ENCODE measurements at places on chromosomes 4 and X.

DNA sequence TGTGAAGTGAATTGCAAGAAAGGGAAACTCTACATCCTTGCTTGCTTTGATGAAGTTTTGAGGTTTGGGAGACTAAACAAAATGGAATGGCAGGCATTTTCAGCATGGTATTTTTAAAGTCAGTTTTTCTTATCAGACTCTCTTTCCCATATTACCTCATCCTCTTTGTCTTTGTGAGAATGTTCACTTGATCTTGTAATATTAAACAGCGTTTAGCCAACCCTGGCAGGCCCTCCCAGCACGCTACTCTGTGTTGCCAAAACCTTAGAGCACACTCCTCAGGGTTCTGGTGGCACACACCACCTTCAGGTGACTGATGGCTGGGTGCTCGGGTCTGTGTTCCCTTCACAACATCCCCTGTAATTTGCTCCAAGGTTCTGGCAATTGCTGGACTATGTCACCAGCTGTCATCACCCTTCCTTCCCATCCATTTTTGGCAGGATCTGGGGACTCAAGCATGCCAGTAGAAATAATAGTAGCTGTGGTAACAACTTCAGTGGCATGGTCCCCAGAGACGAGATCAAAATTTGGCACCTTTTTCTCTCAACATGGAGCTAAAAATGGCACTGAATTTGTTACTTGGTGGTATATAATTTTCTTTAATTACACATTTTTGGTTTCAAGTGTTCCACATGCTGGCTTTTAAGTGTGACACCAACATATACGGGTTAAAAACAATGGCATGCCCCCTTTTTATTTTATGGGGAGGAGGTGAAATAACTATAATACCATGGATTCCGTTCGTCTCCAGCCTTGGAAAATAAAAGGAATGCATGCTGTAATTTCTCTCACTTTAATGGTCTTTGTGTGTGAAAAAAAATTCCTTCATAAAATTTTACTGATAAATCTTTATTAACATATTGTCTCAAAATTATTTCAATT, 273.1 kb downstream of the DCTD start:
- no peak for DNase-seq

DNA sequence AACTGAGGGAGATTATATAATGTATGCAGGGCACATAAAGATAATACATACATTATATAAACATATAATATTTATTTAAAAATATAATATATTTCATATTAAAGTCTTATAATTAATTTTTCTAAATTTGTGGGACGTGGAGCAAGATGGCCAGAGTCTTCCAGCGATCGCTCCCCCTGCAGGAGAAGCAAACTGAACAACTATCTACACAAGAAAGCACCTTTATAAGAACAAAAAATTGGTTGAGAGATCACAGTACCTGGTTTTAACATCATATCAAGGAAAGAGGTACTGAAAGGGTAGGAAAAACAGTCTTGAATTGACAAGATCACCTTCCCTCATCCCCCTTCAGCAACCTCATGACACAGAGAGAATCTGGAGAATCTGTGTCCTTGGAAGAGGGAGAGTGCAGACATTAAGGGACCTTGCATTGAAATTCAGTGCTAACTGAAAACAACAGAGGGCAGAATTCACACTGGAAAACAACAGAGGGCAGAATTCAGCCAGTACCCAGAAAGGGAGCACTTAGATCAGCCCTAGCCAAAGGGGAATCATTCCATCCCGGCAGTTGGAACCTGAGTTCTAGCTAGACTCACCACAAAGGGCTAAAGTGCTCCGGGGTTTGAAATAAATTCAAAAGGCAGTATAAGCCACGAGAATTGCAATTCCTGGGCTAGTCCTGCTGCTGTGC, 262.5 kb upstream of the NDST3 start:
- no peak for DNase-seq

DNA sequence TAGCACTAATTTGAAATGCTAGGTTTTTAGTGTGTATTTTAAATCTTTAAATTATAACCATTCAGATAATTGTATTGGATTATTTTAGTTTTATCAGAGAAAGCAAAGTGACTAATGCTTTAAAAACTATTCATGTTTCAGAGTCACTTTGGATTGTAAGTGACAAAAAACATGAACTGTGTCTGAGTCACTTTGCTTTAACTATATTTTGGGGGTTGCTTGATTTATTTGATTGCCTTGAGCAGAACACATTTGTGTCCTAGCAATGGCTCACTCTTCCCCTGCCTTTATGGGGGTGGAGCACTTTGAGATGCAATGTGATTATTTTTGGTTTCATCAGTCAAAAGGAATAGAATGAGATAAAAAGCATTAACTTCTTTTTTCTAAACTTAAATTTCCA, 188.4 kb upstream of the ARX start:
- no peak for DNase-seq

DNA sequence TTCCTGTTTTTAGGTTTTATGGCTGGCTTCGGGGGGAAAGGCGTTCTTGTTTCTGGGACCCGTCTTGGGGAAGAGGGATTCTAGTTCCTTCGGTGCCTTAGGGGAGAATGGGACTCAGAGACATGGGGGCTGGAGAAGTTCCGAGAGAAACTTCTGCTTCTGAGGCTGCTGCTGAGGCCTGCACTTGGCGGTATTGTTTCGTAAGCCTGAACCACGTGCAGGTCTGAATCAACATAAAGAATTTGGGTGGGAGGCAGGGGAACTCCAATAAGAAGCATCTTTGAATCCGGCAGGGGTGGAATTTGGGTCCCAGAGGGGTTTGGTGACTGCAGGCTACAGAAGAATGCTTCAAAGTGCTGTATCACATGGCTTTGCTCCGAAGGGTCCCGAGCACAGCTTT, 15.1 kb downstream of the XG start:
- DNase-seq: no peak

DNA sequence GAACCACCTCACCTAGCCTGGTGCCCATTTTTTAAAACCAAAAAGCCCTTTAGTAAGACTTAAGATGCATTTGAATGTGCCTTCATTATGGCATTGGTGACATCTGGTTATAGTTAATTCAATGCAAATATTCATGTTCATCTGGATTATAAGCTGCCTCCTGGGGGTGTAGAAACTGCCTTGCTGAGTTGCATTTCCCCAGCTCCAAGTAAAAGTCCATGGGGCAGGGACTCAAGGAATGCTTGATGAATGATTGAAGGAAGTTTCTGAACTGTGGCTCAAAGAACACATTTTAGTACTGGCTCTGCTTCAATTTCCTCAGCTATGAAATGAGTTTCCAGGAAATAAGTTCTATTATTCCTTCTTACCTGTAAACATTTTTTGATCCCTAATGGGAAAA, 18.5 kb upstream of the RBM47 start:
- no peak for DNase-seq

GRCh38 chr4:54276641-54277430, 47.7 kb downstream of the PDGFRA start:
- DNase-seq: no peak

GRCh38 chrX:12956704-12957534, 18.0 kb upstream of the TMSB4X start:
- no peak for DNase-seq

DNA sequence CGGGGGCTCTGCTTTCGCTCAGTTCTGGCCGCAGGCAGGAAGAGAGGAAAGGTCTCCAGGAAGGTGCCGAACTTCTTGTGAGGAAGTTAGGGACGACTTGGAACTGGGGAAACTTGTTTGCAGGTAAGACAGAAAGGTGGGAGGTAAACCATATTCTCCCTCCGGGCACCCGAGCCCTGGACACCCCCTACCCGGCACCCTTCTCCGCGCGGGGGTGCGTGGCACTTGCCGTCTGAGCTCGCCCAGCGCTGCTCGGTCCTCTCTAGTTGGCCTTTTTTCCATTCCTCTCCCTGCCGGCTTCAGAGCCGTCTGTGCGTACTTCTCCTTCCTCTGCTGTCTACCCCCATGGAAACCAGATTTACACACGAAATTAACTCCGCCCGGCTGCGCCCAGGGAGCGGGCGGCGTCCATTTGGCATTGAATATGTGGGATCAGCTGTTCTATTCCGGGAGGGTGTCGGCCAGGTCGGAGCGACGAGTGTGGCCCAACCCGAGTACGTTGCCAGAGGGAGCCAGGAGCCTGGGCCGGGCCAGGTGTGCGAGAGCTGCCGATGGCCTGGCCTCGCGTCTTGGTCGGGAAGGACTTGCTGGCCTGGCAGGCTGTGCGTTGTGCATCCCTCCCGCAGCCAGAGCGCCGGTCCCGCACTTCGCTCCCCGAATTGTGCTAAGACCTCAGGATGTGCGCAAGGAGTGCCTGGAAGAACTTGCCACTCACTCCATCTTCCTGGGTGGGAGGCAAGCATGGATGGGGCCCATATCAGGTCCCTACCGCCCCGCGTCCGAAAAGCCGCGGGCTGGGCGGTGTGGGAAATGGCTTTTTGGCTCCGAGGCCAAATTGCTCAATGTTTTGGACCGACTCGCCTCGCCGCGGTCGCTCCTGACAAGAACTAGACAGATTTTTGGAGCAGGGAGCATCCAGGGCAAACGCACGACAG, 1.7 kb downstream of the PDGFRA start:
- no peak for DNase-seq

DNA sequence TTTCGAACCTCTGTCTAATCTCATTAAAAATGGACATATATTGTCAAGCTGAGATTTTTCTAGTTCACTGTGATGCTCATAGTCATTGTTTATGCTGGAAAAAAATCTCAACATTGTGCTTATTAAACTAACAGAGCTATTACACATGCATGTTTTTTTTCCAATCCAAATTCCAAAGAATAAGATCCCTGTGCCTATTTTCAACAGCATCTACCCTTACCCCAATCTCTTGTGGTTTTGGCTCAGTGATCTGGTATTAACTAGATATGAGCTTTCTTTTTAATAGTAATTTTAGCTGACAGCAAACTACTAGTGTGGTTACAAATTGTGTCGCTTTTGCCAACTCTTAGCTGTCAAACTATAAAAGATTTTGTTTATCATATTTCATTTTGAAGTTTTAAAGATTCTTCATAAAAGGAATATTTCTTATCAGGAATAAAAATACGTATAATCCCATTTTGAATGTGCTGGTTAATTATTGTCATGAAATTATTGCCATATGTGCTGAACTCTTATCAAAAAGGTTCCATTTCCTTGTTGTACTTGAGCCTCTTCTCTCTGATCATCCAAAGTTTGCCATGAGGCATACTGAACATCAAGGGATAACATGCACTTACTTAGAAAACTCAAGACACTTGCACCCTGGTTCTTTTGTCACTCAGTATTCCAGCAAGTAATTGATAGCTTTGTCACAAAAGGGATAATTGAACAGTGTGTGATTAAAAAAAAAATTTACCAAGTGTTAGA, 241.2 kb downstream of the ARHGAP24 start:
- DNase-seq: no peak

GRCh38 chr4:47788126-47788525, 49.7 kb downstream of the CORIN start:
- DNase-seq: no peak

DNA sequence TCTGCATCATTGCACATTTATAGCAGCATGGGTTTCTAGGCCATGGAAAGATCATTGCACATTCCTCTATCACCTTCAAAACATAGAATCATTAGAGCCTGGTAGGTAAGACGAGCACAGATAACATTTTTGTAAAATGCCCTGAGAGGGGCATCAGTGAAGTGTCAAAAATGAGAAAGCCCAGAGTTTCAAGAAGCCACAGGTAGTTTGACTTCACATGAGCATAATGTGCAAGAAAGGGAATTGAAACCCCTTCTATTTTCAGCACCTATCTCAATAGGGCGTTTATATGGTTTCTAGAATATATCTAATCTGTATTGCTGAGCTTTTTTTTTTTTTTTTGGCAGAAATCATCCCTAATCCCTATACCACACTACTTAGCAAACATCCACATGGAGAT, 2441.7 kb downstream of the ARAP2 start:
- DNase-seq: no peak

GRCh38 chrX:21691512-21692018, 33.4 kb upstream of the KLHL34 start:
- DNase-seq: no peak

GRCh38 chr4:31918891-31919290, 1198.7 kb downstream of the PCDH7 start:
- DNase-seq: no peak

DNA sequence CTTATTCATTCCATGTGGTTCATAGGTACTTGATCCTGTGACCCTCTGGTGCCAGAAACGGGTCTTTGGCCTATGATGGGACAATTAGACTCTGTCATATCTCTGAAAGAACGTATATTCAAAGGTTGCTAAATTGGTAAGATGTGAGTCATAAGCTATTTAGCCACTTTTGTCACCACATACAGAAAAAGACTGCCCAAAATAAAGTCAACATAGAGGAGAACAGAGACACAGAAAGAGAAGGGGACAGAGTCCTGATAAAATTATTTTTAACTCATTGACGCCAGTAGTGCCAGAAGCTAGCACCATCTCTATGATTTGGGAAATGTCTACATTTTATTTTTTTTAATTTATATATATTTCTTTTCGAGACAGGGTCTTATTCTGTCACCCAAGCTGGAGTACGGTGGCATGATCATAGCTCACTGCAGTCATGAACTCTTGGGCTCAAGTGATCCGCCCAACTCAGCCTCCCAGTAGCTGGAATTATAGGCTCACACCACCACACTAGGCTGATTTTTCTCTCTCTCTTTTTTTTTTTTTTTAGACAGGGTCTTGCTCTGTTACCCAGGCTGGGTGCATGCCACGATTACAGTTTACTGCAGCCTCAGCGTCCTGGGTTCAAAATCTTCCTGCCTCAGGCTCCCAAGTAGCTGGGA, 92.1 kb upstream of the COX18 start:
- no peak for DNase-seq

GRCh38 chr4:140568507-140569306, at the start of gene UCP1:
Gene UCP1 (minus strand): TSS chr4:140568961. CDS start chr4:140568729, 232 bp downstream.
- no peak for DNase-seq

- DNase-seq: no peak
Observed at GRCh38 chr4:88742561-88742960, 44.9 kb upstream of the NAP1L5 start.

DNA sequence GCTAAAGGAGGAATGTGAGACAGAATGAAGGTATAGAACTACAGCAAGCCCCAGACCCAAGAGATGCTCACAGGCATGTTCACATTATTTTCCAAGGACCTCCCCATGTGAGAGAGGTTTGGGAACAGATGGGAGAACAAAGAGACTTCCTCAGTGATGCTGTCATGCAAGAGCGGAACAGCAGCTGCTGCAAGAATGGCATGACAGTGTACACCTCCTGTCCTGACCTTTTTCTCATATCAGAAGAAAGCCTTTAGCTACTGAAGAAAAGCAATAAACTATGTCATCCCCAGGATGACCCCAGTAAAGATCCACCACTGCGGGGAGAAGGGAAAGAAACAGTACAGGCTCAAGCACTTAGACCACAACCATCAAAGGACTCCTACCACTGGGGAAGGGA, 7.2 kb downstream of the PRDM5 start:
- DNase-seq: no peak

GRCh38 chr4:141027421-141027820, 105.8 kb downstream of the RNF150 start:
- DNase-seq: no peak

- no peak for DNase-seq
Observed at GRCh38 chr4:3332498-3332897, 39.7 kb downstream of the RGS12 start.

- no peak for DNase-seq
Observed at GRCh38 chr4:171981185-171981584, 168.0 kb downstream of the GALNTL6 start.

- DNase-seq: no peak
Observed at GRCh38 chr4:68490826-68491457, 43.7 kb downstream of the TMPRSS11E start.
